ENCODE measurements at places on chromosomes 3 and 15. TPM values are rescaled to one million over a fixed set of nuclear protein-coding genes. Genes with fewer than 3 reads are reported as not detected.

GRCh38 chr15:78414621-78415250, 23.3 kb upstream of the IREB2 start:
- no peak for DNase-seq

CIB2 gene
- 6.9 TPM for total RNA-seq

DNA sequence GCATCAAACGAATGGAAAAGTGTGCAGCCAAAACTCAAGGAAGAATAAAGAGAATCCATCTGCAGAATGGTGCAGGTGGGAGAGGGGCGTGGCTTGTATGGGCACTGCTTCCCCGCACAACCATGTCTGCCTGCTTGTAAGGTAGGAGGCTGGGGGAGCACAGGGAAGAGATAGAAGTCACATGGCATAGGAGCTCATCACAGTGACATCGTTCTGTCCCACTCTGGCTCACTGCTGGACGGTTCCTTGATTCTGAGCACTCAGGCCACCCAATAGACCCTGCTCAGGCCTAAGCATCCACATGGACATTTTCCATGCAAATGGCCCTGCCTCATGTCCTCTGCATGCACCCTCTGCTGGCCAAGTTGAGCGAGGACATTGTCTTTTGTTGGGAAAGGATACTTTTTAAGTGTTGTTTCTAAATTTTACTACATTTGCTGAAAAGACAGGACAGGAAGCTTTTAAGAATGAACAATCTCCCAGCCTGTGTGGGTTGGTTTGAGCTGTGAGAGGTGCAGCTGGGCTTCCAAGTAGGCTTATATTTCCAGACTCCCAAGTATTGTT, 3.1 kb downstream of the MYLK start:
- DNase-seq = no peak

LRRN1 gene
- total RNA-seq = 6.6 TPM

- peak; percentile 84 for DNase-seq
Measured at GRCh38 chr3:86990734-86991481, at the start of gene VGLL3. VGLL3 (minus strand) TSS chr3:86991149; CDS start chr3:86990743, 406 bp downstream.

TUSC7 gene
- not detected for total RNA-seq

DNA sequence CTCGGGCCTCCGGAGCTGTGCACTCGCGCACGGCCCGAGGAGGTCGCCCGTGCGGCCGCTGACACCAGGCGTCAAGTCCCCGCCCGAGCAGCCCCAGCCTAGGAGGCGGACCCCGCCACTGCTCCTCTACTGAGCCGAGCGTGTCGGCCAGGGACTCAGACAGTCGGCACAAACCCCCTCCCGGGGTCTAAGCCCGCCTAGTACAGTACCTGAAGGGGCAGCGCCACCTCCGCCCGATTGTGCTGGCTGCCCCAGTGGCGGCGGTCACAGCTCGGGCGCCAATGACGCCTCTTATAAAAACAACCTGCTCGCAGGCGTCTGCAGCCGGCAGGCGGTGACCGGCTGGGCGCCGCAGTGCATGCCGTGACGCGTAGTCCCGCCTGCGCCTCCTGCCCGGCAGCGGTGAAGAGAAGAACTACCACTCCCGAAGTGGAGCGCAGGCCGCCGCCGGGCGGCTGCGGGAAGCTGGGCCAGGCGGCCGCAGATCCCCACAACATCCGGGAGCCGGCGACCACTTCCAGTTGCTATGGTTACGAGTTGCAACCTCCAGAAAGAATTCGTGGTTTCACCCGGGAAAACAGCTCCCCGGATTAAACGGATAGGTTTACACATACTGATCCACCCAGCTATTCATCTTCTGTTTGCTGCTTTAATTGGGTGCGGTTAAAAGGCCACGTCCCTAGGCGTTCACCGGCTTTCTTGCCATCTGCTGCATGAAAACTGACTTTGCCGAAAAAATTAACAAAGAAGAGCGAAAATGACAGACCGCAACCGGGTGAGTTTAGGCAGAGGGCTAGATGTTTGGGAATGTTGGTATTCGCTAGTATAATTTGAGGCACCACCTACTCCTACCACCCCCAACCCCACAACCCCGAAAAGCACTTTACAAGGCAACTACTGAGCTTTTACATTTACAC, at the start of the genes CCPG1 and PIERCE2:
TSS of gene CCPG1 (minus strand) at position 348 of the 917 bp plus-strand sequence. CDS start 18,935 bp downstream, outside the sequence.
TSS of gene PIERCE2 (plus strand) at position 484 of the 917 bp plus-strand sequence. CDS start at position 758, 274 bp downstream.
- peak; percentile 96 for DNase-seq

- no peak for DNase-seq
Measured at GRCh38 chr3:73521734-73522336, 102.9 kb downstream of the PDZRN3 start.

CCR3 gene
- not detected for total RNA-seq

DNA sequence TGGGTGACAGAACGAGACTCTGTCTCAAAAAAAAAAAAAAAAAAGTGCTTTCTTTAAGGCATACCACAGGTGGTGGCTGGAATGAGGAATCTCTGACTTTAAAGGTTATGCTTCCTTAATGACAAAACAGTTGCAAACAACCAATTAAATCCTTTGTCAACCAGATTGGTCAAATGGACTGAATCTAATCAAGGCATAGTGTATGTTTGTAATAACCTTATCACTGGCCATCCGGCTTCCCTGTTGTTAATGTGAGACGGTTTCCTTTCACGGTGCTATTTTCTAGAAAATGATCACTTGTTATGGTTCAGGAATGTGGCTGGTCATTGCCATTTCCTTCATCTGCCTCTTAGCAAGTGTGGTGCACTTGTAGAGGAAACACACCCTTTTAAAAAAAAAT, 75.9 kb downstream of the FLNB start:
- DNase-seq = no peak

Data from aorta (tissue), 5 donors.